ENCODE measurements at places on chromosomes 13 and 19.

GRCh38 chr19:2607712-2608601 is 94.5 kb downstream of the GNG7 start:
- DNase-seq, result no peak

- DNase-seq, result peak; percentile 39
Measured at GRCh38 chr13:113105921-113106452, 396 bp downstream of the F7 start.

DNA sequence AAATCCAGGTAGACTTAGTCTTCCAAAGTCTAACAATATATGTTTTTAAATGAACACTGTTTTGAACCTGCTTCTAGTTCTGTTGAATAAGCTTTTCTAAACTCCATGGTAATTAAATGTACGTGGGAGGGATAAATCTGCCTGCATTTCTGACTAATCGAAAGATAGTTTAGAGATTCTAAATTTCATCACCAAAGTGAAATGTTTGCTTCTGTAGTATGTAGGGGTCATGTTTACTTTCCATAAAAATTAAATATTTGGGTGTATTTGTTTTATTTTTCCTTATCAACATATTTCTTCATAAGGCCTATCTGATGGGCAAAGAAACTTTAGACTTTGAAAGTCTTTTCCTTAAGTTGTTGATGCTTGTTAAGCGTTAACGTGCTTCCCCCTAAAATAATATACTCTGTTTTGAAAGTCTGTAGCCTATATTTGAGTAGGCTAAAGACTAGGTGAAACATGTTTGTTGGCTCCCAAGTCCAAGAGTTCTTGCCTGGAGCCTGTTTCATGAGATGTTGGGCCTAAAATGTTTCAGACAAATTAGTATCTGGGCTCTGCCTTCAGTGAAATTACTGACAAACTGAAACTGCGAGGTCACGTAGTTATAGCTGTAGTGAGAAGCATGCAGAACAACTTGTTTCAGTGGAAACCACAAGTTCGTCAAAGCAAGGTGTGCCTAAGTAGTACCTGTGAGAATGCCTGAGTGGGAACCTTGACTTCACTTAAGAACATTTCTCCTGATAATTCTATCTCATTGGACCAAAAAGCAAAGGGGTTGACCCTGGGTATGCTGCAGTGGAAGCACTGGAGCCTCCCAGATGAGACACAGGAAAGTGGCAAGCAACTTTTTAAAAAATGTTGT is 126.2 kb downstream of the LMO7 start:
- no peak for DNase-seq

DNA sequence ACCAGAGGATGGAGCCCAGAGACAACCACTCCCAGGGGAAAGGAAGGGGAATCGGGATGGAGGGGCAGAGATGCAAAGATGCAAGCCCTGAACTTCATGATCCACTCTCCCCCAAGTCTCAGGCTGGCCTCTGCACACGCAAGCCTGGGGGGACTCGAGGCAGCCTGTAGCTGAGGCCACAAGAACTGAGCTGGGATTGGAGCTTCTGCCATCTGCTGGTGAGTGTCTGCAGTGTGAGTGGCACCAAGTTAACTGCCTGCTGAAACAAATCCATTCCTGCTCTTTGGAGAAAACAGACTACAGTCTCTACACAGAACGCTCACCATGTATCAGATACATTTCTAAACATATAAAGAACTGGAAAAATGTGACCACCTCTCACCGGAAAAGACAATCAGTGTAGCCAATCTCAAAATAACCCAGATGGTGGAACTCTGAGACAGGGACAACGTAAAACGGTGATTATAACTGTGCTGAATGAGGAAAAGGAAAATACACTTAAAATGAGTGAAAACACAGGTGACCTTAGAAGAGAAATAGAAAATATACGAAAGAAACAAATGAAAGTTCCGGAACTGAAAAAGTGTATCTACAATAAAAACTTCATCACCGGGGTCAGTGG is 62.1 kb downstream of the KLF2 start:
- DNase-seq, result peak; percentile 72

DNA sequence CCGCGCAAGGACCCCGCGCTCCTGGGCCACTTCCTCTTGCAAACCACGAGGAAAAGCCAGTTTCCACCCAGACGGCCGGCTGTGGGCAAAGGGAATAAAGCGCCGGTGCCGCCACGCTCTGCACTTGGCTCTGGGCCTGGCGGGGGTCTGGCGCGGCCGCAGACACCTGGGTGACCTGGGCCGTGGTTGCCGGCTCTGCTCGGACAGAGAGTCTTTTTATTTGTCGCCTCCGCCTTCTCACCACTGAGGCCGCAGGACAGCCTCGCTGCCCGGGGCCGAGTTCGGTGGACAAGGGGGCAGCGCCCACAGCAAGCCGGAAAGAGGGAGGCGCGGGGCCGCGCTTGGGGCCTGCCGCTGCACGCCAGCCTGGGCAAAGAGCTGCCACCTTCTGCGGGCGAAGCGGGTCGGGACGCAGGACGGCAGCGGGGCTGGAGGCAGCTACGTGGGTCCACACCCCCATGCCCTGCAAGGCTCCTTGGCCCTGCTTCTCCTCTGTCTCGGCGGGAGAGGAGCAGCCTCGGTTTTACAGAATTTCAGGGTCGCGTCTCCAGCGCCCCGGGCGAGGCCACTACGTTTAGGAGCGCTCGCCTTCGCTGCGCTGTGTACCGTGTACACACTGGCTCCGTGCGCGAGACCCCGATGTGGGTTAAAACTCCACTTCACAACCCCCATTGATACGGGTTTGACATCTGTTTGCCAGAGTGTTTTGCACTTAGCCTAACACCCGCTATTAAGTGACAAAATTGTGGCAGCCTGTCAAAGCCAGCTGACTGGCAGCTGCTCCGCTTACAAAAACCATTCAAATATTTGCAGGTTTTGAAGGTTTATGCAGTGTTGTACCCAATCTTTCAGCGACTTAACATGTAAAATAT is 13.0 kb upstream of the SOX1 start:
- no peak for DNase-seq

DNA sequence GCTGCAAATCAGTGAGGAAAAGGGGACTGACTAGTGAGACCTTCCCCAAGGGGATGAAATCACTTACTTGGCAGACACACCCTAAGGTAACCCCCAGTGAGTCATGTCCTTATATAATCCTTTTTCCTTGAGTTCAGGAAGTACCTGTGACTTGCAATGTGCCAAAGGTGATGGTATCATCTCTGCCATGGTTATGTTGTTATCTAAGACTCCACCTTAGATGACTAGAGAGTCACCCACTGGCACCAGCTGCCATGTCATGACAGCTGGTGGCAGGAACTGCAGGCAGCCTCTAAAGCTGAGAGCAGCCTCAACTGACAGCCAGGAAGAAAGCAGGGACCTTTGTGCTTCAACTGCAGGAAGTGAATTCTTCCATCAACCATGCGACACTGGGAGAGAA is 12.5 kb downstream of the PBX4 start:
- DNase-seq, result no peak

DNA sequence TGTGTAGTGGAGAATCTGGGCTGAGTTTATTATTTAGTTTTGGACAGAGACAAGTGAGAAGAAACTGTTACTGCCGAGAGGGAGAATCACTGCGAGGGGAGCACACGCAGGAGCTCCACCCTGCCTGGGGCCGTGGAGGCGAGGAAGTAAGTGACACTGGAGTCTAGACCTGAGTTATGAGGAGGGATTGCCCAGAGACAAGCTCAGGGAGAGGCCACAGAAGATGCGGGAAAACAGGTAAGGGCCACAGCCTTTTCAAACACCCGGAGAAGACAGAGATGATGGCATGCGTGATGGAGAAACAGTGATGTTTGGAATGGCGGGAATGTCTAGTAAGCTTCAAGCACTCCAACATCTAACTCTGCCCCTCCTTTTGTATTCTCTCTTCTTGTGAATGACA is 84.1 kb downstream of the TNFSF11 start:
- no peak for DNase-seq

GRCh38 chr13:94343243-94343585 is 136.3 kb downstream of the DCT start:
- no peak for DNase-seq

GRCh38 chr13:113231306-113232207 is 22.1 kb downstream of the CUL4A start:
- DNase-seq, result no peak
